HFFc6 (cell line): ENCODE measurements at places on chromosomes 1 and 21. TPM values are rescaled to one million over a fixed set of nuclear protein-coding genes. Genes with fewer than 3 reads are reported as not detected.

DNA sequence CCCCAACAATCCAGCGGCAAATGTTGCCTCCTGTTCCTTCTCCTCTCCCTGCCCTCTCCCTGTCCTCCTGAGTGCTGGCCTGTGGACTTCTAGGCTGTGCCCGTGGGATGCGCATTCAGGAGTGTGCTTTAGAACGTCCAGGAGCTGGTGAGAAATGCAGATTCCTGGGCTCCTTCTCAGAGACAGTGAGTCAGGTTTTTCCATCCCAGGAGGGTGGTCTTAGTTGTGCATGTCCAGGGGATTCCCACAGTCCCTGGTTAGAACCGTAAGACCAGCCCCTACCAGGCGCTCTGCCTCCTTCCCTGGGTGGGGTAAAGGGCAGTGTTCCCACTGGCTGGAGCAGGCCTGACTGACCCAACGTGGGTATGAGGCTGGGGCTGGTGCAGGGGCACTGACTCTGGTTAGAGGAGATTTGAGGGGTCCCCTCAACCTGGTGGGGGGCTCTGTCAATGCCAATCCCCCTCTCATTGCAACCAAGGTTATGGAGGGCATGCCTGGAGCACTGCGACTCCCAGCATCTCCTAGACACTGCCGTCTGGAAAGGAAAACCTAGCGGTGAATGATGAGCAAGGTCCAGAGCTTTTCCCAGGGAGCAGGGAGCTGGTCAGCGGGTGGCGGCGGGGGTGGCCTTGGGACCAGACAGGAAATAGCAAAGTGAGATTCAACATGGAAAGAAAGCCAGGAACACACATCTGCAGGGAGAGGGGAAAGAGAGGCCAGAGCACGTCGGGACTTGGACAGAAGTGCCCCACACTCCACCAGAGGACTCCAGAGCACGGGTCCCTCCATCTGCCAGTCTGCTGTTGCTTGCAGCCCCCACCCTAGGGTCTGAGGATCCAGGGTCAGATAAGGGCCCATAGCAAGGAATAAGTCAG lies 38.5 kb downstream of the HSPG2 start:
- peak overlapping the region; percentile 24; the same call in 1 of the 2 replicates for H3K4me3 ChIP-seq
- H3K27me3 ChIP-seq, result peaks cover 8% of the 10 kb centered on the region
- peak overlapping the region; percentile 75 for H3K27ac ChIP-seq
- H3K4me1 ChIP-seq, result peaks cover 64% of the 10 kb centered on the region
- peaks cover 10% of the 10 kb centered on the region for H3K36me3 ChIP-seq
- peak; percentile 39 for DNase-seq

DNA sequence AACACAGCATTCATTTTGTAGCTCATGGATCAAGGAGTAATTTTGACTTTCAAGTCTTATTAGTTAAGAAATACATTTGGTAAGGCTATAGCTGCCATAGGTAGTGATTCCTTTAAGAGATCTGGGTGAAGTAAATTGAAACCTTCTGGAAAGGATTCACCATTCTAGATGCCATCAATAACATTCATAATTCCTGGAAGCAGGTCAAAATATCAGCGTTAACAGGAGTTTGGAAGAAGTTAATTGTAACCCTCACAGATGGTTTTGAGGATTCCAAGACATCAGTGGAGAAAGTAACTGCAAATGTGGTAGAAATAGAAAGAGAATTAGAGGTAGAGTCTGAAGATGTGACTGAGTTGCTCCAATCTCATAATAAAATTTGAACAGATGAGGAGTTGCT lies 216.6 kb downstream of the GREM2 start:
- H3K4me1 ChIP-seq, result peaks cover 89% of the 10 kb centered on the region
- peaks cover 68% of the 10 kb centered on the region for H3K36me3 ChIP-seq
- no peak for DNase-seq
- H3K27me3 ChIP-seq, result peaks cover 18% of the 10 kb centered on the region
- peak overlapping the region; percentile 70 for H3K27ac ChIP-seq

GRCh38 chr1:69943030-69943429 lies 262.3 kb downstream of the LRRC40 start:
- no peaks in the 10 kb centered on the region; the same call in none of the 2 replicates for H3K27me3 ChIP-seq
- H3K4me3 ChIP-seq, result no peak overlapping the region
- DNase-seq, result no peak
- H3K4me1 ChIP-seq, result no peaks in the 10 kb centered on the region

DNA sequence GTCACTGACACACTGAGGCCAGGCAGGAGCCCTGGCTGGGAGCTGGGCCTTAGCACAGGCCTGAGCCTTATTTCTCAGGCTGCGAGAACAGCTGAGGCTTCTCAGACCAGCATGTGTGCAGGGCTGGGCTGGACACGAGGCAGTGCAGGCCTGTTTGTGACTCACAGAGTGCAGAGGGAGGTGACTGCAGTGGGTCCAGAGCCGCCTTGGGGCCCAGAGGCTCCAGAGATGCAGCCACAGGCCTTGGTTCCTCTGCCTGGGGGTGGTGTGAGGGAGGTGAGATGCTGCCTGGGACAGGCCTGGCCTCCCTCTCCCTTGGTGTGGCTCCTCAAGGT lies 61.2 kb upstream of the ETV3 start:
- H3K36me3 ChIP-seq, result no peaks in the 10 kb centered on the region
- peak; percentile 19 for DNase-seq
- no peaks in the 10 kb centered on the region for H3K4me1 ChIP-seq

- H3K4me1 ChIP-seq, result peaks cover 23% of the 10 kb centered on the region
- no peak overlapping the region for H3K27ac ChIP-seq
- no peak for DNase-seq
- no peak overlapping the region for H3K4me3 ChIP-seq
- peaks cover 29% of the 10 kb centered on the region for H3K27me3 ChIP-seq
These were observed 28.0 kb downstream of the B3GALT5 start for GRCh38 chr21:39640754-39641153.

- no peak overlapping the region for H3K4me3 ChIP-seq
- no peaks in the 10 kb centered on the region for H3K36me3 ChIP-seq
- no peaks in the 10 kb centered on the region for H3K27me3 ChIP-seq
- no peak for DNase-seq
- H3K27ac ChIP-seq, result no peak overlapping the region
- H3K4me1 ChIP-seq, result no peaks in the 10 kb centered on the region; the same call in 1 of the 2 replicates
These were observed 339.7 kb upstream of the B3GALT2 start for GRCh38 chr1:193525917-193526710.

DNA sequence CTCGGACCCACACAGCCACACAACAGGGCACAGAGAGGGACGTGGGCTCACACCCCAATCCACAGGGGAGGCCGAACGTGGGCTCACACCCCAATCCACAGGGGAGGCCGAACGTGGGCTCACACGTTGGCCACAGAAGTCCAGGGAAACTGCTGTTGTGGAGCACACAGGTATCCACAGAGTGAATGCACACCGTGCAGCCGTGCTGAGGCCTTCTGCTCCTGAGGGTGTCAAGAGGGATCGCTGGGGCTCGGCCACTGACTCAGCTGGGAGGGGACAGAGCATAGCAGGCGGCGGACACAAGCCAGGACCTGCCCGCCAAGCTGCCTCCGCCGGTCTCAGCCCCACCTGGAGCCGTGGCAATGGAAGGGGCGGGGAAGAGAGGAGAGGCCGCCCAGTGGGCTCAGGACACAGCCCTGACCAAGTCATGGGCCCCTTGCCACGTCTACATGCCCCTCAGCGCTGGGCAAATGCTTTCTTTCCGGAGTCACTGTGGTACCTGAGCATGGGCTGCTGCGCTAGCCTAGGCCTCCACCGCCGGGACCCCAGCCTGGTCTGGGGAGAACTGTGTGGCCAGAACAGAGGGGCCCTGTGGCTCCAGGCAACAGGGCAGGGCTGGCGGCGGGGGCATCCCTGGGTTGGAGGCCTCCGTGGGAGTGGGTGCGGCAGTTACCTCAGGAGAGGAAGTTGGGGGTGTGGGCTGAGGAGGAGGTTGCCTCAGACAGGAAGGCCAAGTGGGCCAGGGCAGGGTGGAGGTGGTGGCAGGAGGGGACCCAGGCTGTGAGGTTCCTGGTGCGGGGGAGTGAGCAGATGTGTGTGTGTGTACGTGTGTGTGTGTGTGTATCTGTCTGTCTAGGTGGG lies 1.2 kb downstream of the SYTL1 start:
- no peak overlapping the region for H3K27ac ChIP-seq
- peaks cover 8% of the 10 kb centered on the region for H3K27me3 ChIP-seq
- H3K36me3 ChIP-seq, result no peaks in the 10 kb centered on the region
- H3K4me1 ChIP-seq, result peaks cover 28% of the 10 kb centered on the region
- DNase-seq, result no peak
- no peak overlapping the region for H3K4me3 ChIP-seq

GRCh38 chr1:187229496-187229895 lies 400.7 kb downstream of the PLA2G4A start:
- H3K36me3 ChIP-seq, result no peaks in the 10 kb centered on the region
- no peak overlapping the region for H3K27ac ChIP-seq
- H3K27me3 ChIP-seq, result no peaks in the 10 kb centered on the region
- no peak overlapping the region for H3K4me3 ChIP-seq
- no peaks in the 10 kb centered on the region for H3K4me1 ChIP-seq
- no peak for DNase-seq

GRCh38 chr1:150985179-150985825 lies 3.2 kb downstream of the ANXA9 start:
- peaks cover 5% of the 10 kb centered on the region for H3K27me3 ChIP-seq
- H3K36me3 ChIP-seq, result no peaks in the 10 kb centered on the region
- H3K4me1 ChIP-seq, result peaks cover 19% of the 10 kb centered on the region
- no peak overlapping the region for H3K27ac ChIP-seq

DNA sequence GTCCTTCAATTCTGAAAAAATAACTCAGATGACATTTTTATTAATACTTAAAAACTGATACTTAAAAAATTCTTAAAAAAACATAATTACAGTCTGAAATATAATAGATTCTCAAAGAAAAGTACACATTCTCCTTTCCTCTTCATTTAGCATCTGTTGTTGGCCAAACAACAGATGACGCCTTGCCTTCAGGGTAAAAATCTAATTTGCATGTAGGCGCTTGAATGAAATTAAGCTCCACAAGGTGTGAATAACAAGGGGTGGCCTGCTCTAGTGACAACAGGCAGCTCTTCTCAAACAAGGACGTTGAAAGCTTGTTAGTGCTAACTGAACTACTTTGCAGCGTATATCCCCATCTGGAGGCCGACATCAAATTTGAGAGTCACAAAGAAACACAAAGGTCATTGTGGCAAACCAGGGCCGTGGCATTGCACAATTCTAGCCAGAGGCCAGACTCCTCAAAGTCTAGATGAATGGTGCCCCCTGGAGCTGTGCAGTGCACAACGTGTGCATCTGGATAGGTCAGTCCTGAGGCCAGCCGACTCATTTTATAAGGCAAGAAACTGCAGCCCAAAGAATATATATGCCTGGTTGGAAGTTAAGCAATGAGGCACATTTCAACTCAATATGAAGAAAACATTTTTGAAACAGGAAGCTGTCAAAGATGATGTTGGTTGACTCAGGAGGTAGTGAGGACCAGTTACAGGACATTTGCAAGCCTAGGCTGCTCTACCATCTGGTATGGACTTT lies 459.2 kb upstream of the RUNX1 start:
- peak overlapping the region; percentile 39 for H3K27ac ChIP-seq
- DNase-seq, result peak; percentile 93
- H3K4me1 ChIP-seq, result peaks cover 74% of the 10 kb centered on the region
- no peaks in the 10 kb centered on the region for H3K36me3 ChIP-seq
- H3K27me3 ChIP-seq, result no peaks in the 10 kb centered on the region; the same call in 1 of the 2 replicates

DNA sequence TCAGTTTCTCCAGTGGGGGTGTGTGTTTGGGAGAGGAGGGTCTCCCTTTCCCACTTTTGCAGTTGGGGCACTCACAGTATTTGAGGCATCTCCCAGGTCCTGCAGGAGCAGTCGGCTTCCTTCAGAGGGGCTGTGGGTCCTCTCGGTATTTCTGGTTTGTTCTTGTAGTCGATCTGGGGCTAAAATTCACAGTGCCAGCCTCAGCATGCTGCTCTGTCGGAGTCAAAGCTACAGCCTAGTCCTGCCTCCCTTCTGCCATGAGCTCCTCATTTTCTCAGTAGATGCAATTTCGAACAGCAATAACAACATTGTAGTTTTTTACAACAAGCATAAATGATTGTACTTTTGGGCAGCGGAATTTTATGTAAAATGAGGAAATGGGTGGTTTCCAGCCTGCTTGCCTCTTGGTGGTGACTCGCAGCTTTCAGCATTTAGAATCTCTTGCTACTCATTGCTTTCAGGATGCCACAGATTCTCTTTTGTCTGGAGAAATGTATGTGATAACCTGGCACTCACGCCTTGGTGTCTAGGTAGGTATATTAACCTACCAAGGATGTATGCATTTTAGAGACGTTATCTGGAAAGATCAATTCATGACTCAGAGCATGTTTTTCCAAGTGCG lies 82.4 kb upstream of the C21orf91 start:
- H3K36me3 ChIP-seq, result no peaks in the 10 kb centered on the region
- peaks cover 7% of the 10 kb centered on the region for H3K4me1 ChIP-seq
- H3K27me3 ChIP-seq, result peaks cover 11% of the 10 kb centered on the region
- H3K4me3 ChIP-seq, result no peak overlapping the region
- no peak for DNase-seq

- H3K4me3 ChIP-seq, result no peak overlapping the region
- DNase-seq, result no peak
- H3K27me3 ChIP-seq, result no peaks in the 10 kb centered on the region; the same call in 1 of the 2 replicates
- no peaks in the 10 kb centered on the region; the same call in 1 of the 2 replicates for H3K36me3 ChIP-seq
These were observed 53.4 kb downstream of the PKN2 start for GRCh38 chr1:88737338-88737927.

GRCh38 chr1:2438038-2438437 lies 25.7 kb upstream of the PEX10 start:
- H3K27ac ChIP-seq, result no peak overlapping the region
- peaks cover 26% of the 10 kb centered on the region for H3K27me3 ChIP-seq
- no peaks in the 10 kb centered on the region for H3K36me3 ChIP-seq
- no peak for DNase-seq
- no peaks in the 10 kb centered on the region for H3K4me1 ChIP-seq

- no peak overlapping the region for H3K27ac ChIP-seq
- no peaks in the 10 kb centered on the region for H3K27me3 ChIP-seq
- no peak overlapping the region for H3K4me3 ChIP-seq
- H3K4me1 ChIP-seq, result no peaks in the 10 kb centered on the region
These were observed 18.0 kb upstream of the VSIG8 start for GRCh38 chr1:159880430-159880829.

- peaks cover under 1% of the 10 kb centered on the region; the same call in 1 of the 2 replicates for H3K27me3 ChIP-seq
- DNase-seq, result no peak
- no peak overlapping the region for H3K27ac ChIP-seq
- H3K4me3 ChIP-seq, result no peak overlapping the region
These were observed 85.8 kb upstream of the ZNF648 start for GRCh38 chr1:182147136-182147820.

GRCh38 chr1:74160046-74160445 lies 37.9 kb downstream of the LRRIQ3 start:
- no peak overlapping the region for H3K4me3 ChIP-seq
- no peak for DNase-seq
- no peaks in the 10 kb centered on the region for H3K27me3 ChIP-seq
- H3K27ac ChIP-seq, result no peak overlapping the region

Gene ETV3L
- not detected in 2 replicates for total RNA-seq

Gene CATSPERE
- total RNA-seq, result 0.39 to 0.74 TPM (median 0.45 TPM) in 3 replicates

Gene FCRLB
- total RNA-seq, result 3.6 to 5.1 TPM (median 4.3 TPM) in 3 replicates

Gene WNT2B
- total RNA-seq, result 2.2 to 3.8 TPM (median 2.8 TPM) in 3 replicates

Gene TMEM269
- total RNA-seq, result 0.13 TPM in 1 of 3 replicates, not detected in the others

Gene TENT5C
- total RNA-seq, result 0.48 to 0.82 TPM (median 0.72 TPM) in 3 replicates

Gene SELE
- total RNA-seq, result not detected in 2 replicates

Gene ZNF644
- total RNA-seq, result 28.2 to 33.7 TPM (median 29.8 TPM) in 3 replicates

Gene TNNT2
- not detected in 3 replicates for total RNA-seq

Gene SPATA45
- not detected in 3 replicates for total RNA-seq

Gene ZFP69
- 0.35 to 2.1 TPM (median 0.40 TPM) in 3 replicates for total RNA-seq

Gene AJAP1
- total RNA-seq, result not detected in 3 replicates
